RWPE1 (cell line): ENCODE measurements at places on chromosomes 6 and 20.

- peak; percentile 24 for DNase-seq
Measured at GRCh38 chr6:21305893-21306332, 287.6 kb upstream of the SOX4 start.

DNA sequence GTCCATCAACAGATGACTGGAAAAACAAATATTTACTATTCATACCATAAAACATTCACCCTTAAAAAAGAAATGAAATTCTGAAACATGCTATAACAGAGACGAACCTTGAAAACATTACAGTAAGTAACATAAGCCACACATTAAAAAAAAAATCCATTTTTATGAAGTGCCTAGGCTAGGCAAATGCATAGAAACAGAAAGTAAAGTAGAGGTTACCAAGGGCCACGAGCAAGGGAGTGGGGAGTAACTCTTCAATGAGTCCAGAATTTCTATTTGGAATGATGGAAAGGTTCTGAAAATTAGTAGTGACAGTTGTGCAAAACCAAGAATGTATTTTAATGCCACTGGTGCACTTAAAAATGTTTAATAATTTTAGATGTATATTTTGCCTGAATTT is 47.7 kb downstream of the STAU1 start:
- DNase-seq, result no peak

DNA sequence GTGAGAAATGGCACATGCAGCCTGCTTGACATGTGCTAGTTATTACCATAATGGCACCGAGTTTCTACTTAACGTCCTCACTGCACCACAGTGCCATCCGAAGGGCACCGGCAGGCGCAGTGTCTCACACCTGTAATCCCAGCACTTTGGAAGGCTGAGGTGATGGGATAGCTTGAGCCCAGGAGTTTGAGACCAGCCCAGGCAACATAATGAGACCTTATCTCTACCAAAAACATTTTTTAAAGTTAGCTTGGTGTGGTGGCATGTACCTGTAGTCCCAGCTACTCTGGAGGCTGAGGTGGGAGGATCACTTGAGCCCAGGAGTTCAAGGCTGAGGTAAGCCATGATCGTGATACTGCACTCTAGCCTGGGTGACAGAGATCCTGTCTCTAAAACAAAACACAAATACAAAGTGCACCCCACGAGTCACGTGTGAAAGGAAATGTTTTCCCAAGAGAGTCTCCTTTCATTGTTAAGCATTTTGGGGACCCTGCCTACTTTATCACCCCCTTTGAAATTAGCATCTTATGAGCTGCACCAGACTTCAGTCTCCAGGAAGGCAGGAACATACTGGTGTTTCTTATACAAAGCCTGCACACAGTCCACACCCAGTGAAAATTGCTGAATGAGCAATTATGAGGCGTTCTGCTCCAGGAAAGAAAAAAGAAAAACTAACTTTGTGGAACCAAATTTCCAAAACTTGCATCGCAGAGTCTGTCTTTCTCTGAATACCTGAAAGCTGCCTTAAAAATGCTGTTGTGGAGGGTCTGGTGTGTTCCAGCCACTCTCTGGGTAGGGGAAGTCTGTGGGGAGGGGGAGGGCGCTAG is 47.1 kb upstream of the FOXQ1 start:
- DNase-seq, result no peak

DNA sequence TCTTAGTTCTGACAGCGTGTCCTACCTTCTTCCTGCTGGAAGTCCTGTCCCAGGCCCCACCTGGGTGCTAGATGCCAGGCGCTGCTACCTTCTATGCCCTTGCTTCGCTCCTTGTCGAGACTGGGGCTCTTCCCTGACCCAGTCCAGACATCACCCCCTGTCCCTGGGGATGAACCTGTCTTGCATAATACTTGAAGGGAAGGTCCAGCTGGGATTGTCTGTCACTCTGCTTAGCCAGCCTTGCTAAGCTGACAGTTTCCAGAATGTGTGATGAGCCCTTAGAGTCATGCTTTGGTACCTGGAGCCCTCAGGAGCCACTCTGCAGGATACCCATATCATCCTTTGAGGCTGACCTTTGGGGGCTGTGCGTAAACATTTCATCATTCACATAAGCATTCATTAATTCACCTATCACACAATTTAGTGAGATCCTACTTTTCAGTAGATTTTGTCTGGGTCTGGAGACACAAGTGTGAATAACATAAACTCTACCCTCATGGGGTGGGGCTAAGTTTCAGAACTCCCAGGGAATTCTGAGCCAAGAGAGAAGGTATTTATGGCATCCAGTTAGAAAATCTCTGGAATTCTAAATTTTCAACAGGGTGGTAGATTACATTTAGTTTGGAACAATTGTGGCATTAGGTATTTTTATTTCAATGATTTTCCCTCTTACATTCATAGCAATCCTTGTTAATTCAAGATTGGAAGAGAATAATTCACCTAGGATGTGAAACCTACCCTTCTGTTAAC is 151.1 kb upstream of the HDAC2 start:
- DNase-seq, result no peak

- peak; percentile 66 for DNase-seq
Measured at GRCh38 chr6:82364087-82365015, 734 bp downstream of the TPBG start.

GRCh38 chr6:34074064-34074742 is 71.7 kb downstream of the GRM4 start:
- DNase-seq, result no peak

GRCh38 chr20:48711696-48712464 is 115.9 kb downstream of the PREX1 start:
- DNase-seq, result no peak
